ENCODE measurements at places on chromosomes 11 and 22.

DNA sequence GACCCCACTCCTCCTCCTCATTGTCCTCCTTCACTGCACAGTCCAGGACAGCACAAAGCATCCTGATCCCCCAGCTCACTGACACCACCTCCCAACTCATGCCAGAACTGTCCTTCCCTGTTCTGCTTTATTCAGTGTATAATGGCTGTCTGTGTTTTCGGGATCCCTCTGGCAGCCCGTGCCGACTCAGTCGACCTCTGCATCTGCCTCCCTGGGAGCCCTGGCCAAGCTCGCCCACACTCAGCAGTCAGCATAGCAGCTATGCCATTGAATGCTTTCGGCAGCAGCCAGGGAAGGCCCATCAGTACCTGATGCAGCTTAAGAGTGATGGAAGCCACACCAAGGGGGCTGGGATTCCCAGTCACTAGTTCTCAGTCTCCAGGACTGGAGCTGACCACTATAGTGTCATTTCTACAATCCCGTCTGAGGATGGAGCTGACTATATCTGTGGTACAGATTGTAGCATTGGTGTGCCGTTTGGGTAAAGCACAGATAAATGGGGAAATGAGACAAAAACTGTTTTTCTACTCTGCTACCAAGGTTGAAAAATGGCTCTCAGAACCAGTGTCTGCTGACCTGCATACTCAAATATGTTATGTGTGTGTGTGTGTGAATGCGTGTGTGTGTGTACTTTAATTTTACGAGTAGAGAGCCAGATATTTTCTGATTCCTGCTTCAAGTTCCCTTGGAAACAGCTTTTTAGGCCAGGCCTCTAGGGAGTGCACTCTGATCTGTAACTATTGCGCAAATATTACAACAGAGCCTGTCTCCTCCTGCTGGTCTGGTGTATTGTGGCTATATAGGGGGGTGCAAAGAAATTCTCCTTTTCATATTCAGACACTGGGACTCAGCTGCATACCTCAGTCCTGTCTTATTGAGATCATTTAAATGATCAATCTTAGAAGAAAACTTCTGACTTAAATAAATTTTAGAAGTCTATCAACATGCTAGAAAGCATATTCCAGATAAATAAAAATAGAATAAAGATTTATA is 78.8 kb upstream of the TOP3B start:
- DNase-seq = peak; percentile 12

- no peak for DNase-seq
These were observed 110.7 kb downstream of the ZBTB16 start for GRCh38 chr11:114170226-114170625.

GRCh38 chr11:35145271-35145670 is 6.3 kb downstream of the CD44 start:
- peak; percentile 80 for DNase-seq

- no peak for DNase-seq
These were observed 7.4 kb downstream of the BMAL1 start for GRCh38 chr11:13284776-13285588.

DNA sequence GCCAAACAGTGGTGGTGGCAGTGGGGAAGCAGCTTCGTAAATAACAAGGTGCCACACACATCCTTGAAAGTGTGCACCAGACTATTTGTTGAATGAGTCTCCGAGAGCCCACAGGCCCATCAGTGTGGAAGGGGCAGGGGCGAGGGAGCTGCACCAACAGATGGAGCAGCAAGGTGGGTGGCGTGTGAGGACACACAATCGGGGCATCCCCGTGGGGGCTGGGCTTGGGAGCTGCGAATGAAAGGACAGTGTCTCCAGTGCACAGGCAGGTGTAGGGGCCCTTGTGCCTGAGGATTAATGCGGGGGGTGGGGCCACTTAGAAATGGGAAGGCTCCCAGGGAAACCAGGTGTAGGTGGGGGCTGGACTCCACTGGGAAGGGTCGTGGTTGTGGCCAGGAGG is 2.8 kb downstream of the NRXN2 start:
- DNase-seq = no peak

DNA sequence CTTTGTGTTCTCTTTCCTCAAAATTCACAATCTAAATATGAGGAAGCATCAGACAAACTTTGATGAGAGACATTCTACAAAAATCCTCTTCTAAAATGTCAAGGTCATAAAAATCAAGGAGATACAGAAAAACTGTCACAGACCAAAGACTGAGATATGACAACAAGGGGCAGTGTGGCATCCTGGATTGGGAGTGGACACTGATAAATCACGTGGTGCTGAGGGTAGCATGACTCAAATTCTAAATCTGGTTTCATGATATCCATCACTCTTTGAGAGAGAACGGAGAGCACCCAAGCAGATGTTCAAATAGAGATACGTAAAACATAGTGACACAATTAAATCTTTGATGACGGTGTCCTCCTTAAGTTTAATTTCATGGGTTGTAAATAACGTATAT is 13.0 kb upstream of the CARD18 start:
- DNase-seq = no peak

DNA sequence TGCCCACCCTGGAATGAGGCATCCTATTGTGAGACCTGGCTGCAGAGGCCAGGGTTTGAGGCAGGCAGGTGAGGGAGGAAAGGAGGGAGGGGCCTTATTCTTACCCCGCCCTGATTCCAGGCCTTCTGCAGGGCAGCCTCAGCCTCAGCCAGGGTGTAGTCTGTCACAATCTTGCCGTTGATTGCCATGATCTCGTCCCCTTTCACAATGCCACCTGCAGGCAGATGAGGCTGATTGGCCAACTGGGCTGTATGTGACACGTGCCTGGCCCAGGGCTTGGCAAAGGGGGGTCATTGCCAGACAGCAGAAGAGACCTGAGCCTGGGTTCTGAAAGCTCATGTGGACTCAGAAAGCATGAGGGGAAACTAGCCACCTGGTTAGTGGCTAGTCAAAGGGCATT is 21.4 kb upstream of the ABCC8 start:
- no peak for DNase-seq

- DNase-seq = no peak
These were observed 223.0 kb downstream of the TBC1D22A start for GRCh38 chr22:46985507-46985882.

All from astrocyte of the spinal cord (primary cell).